ENCODE measurements at places on chromosomes 6 and 20. TPM values are rescaled to one million over a fixed set of nuclear protein-coding genes. Genes with fewer than 3 reads are reported as not detected.

The OVOL2 gene
- 21.0 TPM for total RNA-seq

GRCh38 chr20:3915691-3916090, 26.5 kb downstream of the PANK2 start:
- no peaks in the 10 kb centered on the region for H3K27me3 ChIP-seq
- no peak for DNase-seq
- H3K36me3 ChIP-seq: no peaks in the 10 kb centered on the region

The STX11 gene
- total RNA-seq: 20.0 TPM

GRCh38 chr6:70241031-70241430, 61.9 kb downstream of the COL9A1 start:
- no peak overlapping the region for H3K4me3 ChIP-seq
- no peaks in the 10 kb centered on the region for H3K27me3 ChIP-seq
- DNase-seq: no peak
- no peak overlapping the region for H3K27ac ChIP-seq
- no peaks in the 10 kb centered on the region for H3K36me3 ChIP-seq
- H3K4me1 ChIP-seq: no peaks in the 10 kb centered on the region

DNA sequence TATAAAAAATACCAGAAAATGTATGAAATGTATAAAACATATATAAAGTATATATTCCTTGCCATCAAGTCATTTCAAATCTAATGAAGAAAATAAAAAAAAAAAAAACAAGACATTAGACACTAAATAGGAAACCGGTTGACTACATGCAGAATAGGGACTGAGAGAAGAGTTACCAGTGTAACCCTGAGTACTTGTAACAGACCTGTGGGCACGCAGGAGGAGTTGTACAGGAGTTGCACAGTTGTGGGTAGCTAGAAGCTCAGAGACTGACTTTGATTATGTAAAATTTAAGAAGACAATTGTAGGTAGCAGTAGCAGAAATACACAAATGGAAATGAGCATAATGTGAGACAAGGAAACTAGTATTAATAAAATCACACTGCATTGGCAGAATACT, 112.4 kb upstream of the DST start:
- H3K27ac ChIP-seq: no peak overlapping the region
- H3K36me3 ChIP-seq: no peaks in the 10 kb centered on the region
- H3K27me3 ChIP-seq: no peaks in the 10 kb centered on the region
- H3K4me1 ChIP-seq: no peaks in the 10 kb centered on the region
- no peak overlapping the region for H3K4me3 ChIP-seq

GRCh38 chr6:1702580-1703051, 92.9 kb downstream of the FOXC1 start:
- DNase-seq: no peak
- H3K36me3 ChIP-seq: no peaks in the 10 kb centered on the region
- no peaks in the 10 kb centered on the region for H3K27me3 ChIP-seq
- H3K4me3 ChIP-seq: no peak overlapping the region
- H3K4me1 ChIP-seq: no peaks in the 10 kb centered on the region
- no peak overlapping the region for H3K27ac ChIP-seq

DNA sequence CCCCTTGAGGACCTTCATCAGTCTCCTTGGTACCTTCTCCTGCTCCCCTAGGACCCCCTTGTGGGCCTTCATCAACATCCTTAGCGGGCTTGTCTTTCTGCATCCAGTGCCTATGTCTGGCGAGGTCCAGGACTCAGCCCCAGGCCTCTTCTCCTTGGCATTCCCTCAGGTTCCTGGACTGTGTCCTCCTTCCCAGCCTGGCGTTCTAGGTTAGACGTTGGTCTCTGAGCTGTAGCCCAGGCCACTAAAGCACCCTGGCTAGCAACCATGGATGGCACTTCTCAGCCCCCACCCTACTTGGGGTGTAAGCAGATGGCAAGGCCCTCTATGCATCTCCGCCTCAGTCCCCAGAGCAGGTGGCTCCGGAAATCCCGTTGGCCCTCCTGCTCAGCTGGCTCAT, 51.5 kb upstream of the NNAT start:
- H3K4me1 ChIP-seq: no peaks in the 10 kb centered on the region
- H3K4me3 ChIP-seq: no peak overlapping the region
- DNase-seq: no peak
- H3K27me3 ChIP-seq: no peaks in the 10 kb centered on the region
- no peaks in the 10 kb centered on the region for H3K36me3 ChIP-seq
- no peak overlapping the region for H3K27ac ChIP-seq

DNA sequence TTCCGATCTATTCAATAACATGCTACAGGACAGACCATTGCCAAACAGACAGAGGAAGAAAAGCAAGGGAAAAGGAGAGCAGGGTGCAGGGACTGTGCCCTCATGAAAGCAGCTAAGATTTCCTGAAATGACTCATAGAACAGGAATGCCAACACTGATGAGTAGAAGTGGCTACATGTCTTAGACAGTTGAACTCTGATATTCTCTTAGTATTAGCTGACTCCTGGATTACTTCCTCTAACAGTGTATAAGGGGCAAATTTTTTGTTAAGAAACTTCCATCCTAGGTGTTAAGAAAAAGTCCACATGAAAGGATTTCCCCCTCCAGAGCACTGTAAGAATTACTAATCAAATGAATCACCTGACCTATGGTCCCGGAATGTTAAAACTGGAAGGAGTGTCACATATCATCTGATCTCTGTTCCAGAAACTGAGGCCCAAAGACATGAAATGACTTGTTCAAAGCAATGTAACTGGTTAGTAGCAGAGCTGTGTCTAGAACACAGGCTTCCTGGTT, 224.9 kb downstream of the IBTK start:
- no peaks in the 10 kb centered on the region for H3K27me3 ChIP-seq
